ENCODE measurements at places on chromosomes 7 and 10. TPM values are rescaled to one million over a fixed set of nuclear protein-coding genes. Genes with fewer than 3 reads are reported as not detected.
A peak's percentile ranks its signal among the peaks of the same experiment; 100 is the strongest.

DNA sequence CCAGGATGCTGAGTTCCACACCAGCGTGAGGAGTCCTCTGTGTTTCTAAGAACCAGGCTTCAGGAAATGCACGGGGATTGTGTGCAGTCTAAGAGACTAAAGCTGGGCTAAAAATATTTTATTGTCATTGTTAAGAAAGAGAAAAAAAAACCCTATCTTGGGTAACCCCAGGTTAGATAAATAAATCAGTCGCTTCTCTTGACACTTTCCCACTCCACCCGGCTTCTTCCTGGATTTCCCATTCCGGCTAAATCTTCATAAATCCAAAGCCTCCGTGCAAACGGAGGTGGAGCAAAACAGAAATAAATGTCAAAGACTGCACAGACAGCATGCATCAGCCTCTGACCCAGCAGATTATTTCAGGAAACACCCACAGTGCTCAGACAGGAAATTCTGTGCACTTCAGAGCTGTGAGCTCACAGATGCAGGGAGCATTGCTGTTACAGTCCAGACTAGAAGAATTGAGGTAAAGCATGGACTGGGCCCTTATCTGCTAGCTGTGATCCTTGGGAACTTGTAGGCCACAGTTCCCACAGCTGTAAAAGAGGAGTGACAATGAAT, 44.8 kb upstream of the GRID1 start:
- no peak for DNase-seq

- DNase-seq, result no peak
These were observed 1.6 kb downstream of the KNDC1 start for GRCh38 chr10:133161486-133162109.

GRCh38 chr10:101310529-101311184, 43.3 kb upstream of the BTRC start:
- DNase-seq, result no peak

GRCh38 chr10:102065561-102066398, 631 bp downstream of the HPS6 start:
- DNase-seq, result peak; percentile 35

DNA sequence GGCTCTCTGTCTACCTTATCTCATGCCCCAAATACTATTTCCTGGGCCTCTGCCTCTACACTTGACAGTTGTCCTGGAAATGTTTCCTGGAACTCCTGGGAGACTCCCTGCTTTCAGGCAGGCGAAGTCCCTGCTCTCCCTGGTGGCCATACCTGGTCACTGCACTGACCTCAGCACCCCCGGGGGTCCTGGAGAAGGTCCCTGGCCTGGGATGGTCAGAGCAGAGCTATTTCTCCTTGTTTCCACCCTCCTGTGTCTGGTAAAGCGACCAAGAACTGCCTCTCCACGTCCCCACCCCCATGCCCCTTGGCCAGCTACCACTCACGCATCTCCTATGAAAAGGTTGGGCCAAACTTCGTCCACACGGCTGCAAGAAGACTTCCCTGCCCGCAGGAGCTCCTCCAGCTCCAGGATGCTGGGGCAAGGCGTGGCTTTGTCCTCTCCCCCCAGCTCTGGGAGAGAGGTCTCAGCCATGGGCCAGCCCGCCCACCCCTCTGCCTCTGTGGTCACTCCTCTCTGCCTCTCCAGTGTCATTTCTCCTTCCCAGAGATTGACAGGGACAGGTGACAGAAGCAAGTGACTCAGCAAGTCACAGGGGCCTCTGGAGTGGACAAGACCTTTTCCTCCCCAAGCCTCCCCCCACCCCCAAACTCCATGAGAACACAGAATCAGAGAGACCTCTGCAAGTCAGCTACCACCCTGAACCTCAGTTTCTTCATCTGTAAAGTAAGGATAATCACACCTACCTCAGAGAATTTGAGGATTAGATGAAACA, 2.6 kb upstream of the SAMD8 start:
- peak; percentile 26 for DNase-seq

- no peak for DNase-seq
These were observed 61.5 kb downstream of the CPVL start for GRCh38 chr7:29084832-29085231.

- DNase-seq, result no peak
These were observed 832 bp upstream of the TIAL1 start for GRCh38 chr10:119597405-119598186.

DNA sequence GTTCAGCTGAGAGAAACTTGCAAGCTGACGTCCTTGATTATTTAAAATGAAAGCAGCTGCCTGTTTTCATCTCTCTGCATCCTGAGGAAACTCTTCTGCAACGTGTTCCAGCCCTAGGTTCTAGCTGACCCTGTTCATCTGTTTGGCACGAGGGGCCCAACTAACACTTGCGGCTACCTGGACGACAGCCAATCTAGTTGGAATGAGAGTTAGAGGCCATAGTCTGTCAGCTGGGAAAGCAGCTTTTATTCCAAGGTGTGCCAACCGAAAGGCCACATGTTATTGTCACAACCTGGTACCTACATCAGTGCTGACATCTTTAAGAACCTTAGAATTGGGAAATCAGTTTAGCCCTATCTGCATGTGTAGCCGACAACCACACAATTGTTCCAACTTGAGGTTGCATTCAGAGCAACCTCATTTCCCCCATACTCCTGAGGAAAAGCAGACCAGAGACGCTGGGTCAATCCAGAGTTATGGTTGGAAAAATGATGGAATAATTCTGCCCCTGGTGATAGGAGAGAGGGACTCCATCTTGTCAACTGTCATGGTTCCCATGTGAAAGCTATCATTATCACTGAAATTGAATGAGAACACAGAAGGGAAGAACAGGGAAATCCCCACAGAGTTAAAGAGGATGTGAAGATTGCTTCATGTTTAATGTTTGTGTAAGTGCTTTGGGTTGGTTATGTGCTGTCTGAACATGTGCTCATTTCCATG, 121.6 kb downstream of the EGFR start:
- no peak for DNase-seq

DNA sequence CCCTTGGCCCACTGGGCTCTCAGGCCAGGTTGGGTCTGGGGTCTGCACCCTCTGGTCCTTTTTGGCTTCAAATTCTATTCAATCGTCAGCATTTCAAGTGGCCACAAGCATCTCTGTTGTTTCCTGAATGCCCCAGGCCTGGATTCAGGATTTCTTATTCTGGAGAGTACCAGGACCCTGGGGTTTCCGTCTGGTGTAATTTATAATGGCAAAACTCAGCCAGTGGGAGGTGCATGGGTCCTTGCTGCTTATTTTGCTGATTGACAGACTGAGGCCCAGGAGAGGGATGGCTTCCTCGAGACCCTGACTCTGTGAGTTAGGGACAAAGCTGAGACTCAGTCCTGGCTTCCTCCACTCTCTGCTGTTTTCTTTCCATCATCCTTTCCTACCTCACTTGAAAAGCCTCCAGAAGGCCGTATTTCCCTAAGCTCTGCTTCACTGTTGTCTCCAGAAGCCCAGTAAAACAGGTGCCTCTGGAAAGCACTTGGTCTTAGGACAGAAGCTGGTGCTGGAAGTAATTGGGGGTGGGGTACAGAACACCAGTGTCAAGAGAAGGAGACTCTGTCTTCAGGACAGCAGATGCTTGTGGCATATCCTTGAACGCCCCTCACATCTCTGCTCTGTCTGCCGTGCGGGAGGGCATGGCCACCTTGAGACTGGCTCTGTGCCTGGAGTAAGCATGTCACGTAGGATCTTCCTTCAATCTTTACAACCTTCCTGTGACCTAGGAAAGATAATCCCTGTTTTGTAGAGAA, 39.4 kb upstream of the SH2D4B start:
- DNase-seq, result no peak

DNA sequence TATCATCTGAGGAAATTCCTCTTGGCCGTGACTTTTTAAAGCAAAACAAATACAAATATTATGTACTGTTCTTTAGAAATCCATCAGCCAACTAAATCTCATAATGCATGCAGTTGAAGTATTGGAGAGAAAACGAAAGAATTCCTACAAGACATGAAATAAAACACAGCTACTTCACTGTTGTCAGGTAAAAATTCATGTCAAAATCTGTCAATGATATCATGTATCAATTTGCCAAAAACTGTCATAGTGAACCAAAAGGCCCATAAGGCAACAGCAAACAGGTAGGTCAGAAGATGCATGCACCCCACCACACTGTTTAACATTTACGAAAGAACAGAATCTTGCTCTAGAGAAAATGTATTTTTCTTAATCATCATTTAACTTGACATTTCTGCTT, 2.3 kb downstream of the GPR22 start:
- DNase-seq, result no peak

GRCh38 chr10:124647421-124648130, 96.6 kb downstream of the FAM53B start:
- DNase-seq, result peak; percentile 79

DNA sequence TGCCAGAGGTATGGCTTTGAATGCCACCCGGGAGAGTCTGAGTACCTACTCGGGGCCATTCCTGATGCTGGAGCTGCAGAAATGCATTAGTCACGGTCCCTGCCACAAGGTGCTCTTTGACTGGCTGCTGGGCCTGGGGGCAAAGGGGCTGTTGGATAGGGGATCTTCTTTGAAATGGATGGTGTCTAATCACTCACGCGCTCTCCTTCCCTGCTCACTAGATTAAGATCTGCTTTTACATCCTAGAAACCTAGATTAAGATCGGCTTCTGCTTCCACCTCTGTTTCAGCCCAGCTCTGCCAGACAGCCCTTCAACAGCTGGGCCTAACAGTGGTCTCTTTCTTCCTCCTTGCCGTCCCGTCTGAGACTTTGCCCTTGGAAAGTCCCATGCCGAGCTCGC, 57.2 kb downstream of the PAX2 start:
- no peak for DNase-seq

DNA sequence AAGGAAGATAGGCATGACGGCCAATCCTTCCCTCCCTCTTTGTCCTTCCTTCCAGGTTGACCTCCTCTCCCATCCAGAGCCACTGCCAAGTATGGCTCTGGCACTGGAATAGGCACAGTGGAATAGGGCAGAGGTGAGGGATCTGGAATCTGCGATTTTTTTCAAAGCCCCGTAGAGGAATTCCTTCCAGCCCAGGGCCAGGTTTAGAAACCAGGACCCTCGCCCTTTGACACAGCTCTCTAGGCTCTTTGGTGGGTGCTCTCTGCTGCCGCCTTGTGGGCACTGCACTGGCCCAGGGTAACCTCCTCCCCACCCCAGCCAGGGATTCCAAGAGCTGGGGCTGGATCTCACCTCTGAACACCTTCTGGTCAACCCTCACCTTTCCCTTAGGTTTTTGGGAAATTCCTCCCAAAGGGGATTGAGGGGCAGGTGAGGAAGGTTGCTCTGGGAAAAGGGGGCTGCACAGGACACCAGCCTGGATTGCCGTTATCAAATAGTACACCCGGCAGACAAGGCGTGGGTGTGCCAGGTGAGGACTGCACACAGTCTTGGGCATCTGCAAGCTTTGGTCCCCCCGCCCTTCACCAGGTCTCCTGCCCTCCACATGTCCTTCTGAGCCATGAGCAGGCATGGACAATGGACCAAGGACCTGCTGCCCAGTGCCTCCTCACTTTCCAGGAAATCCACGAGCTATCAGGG, 22.8 kb downstream of the C10orf105 start:
- peak; percentile 80 for DNase-seq

DNA sequence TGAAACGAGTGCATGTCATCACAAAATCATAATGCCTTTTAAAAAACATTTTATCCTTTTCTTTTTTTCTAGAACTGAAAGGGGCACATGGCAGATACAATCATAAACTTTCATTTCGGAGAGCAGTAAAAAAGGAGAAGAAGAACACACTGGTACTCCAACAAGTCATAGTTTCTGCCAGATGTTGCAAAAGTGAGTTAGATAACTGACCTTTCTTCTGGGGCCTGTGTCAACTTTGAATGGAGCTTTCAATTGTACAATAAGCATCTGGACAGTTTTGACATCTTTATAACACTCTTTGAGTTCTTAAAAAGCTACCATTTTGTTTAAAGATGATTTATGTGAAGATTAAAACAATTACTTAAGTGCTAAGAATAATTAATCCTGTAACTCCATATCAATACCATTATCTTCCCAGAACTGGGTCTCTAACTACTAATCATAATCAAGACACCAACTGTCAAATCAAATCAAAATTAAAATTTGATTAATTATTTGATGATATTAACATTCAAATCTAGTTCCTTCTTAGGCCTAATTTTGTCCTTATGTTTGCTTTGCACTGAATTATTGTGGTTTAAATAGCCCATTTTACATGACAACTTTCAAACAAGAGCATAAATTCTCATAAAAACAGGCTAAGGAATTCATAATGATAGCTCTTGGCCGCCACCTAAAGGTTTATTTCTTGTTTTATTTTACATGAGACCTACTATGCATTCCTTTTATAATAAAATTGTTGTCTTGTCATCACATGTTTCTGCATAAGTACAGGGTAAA, 19.5 kb upstream of the ITGB8 start:
- no peak for DNase-seq

- DNase-seq, result no peak
These were observed 72.0 kb downstream of the KCNMA1 start for GRCh38 chr10:77565590-77566023.

GRCh38 chr7:38909870-38910269, 879 bp upstream of the VPS41 start:
- no peak for DNase-seq

- no peak for DNase-seq
These were observed 133.2 kb upstream of the PRR15 start for GRCh38 chr7:29430279-29430949.

- DNase-seq, result no peak
These were observed 96.6 kb upstream of the RNF32 start for GRCh38 chr7:156543699-156544598.

DNA sequence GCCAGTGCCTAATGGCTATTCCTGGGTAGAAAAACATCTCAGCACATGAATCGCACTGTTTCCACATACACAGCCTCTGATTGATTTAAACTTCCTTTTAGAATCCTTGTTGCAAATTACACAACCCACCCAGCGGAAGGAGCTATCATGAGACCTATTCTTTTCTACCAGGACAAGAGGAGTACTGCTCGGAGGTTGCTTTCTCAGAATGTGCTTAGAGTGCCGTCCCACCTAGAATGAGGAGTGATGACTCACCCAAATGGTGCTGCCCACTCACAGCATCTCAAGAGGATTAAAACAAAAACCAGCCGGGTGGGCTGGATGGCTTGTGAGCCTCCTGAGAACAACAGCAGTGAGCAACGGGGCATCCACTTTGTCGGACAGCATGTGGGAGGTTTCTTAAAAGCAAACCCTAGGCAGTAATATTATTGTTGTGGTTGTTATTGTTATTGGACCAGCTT, 128.9 kb downstream of the DGKI start:
- DNase-seq, result no peak

GRCh38 chr10:78229489-78229888, 195.8 kb downstream of the RPS24 start:
- no peak for DNase-seq

- no peak for DNase-seq
These were observed 278.0 kb downstream of the TNS3 start for GRCh38 chr7:47303695-47304453.

- peak; percentile 8 for DNase-seq
These were observed 690.4 kb upstream of the NRP1 start for GRCh38 chr10:34024693-34025425.

- no peak for DNase-seq
These were observed 6.2 kb downstream of the GSAP start for GRCh38 chr7:77409739-77410547.

Gene TMEM184A
- 49.9 TPM for total RNA-seq

Gene ASZ1
- total RNA-seq, result not detected

Gene STRIP2
- not detected for total RNA-seq

Gene HOGA1
- not detected for total RNA-seq

Gene LYZL1
- total RNA-seq, result not detected

Gene RARRES2
- 92.6 TPM for total RNA-seq

Gene IFT22
- 9.4 TPM for total RNA-seq

Gene ZNF467
- total RNA-seq, result 6.7 TPM

Gene MKI67
- 40.8 TPM for total RNA-seq
